ENCODE measurements at places on chromosomes 11 and 22.

DNA sequence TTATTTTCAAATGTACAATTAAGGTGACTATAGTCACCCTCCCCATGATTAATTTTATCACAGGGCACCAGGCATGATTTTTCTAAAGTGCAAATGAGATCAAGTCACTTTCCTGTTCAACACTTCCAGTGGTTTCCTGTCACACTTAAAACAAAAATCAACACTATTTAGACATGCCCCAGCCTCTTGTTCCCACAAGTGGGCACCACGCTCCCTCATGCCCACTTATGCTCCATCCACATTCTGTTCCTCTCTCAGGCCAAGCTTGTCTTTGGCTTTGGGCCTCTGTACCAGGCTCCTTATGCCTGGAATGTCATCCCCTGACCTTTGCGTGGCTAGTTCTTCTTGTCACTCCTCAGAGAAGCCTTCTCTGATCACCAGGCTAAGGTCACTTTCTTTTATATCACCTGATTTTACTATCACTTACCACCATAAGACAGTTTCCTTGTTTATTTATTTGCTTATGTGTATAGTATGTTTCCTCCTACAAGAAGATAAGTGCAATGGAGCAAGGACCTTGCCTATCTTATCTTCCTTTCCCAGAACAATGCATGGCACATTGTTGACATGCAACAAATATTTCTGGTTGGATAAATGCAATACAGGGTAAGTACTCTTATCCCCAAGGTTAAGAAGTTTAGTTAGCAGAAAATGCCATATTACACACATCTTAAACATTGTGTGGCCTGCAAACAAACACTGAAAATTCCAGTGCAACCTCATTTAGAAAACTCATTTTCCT lies 50.9 kb upstream of the PANX1 start:
- DNase-seq: no peak

DNA sequence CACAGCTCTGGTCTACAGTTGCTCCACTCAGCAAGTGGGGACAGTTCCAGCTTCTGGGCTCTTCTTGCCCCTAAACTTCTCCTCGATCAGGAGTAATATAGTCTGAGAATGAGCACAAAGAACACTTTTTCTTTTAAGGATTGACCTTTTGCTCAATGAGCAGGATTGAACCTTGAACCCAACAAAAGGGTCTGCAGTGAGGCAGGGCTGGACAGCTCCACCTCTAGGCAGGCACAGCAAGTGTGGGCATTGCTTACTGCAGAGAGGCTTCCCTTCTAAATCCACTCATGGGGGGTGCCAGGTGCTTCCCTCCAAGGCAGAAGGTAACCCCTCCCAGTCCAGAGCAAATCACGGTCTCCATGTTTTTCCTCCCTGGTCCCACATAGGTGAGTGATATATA lies 279.5 kb downstream of the ST3GAL4 start:
- DNase-seq: no peak

DNA sequence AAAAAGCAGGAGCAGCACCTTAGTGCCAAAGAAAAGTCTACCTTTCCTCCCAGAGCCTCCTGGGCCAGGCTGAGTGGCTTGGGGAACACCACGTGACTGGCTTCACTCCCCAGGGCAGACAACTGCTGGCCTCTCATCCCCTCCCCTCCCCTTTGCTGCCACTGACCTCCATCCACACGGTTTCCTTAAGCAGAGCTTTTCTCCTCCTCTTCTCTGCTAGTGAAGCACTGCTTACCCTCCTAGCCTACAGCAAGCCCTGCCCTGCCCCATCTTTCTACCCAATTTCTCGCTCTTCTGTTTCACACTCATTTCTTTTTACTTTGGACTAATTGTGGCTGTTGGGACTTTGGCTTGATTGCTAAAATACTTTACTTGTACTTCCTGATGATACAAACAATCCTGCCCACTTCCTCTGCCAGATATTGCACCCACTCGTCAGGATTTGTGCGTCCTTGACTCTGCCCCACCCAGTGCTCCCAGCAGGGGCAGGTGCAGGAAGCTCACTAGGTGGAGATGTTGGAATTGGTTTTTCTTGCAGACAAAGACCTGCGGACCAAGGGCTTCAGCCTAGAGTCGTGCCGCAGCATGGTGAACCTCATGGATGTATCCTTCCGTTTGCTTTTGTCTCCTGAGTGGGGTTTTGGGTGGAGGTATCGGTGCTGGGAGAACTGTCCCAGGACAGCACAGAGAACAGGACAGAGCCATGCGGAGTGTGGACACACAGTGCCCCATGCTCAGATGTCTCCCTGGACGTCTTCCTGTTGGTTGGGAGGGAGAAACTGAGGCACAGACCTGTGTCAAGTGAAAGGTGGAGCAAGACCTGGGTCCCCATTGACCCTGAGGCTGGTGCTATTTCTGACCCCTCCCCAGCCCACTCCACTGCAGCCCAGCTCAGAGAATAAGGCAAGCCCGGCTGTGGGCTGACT lies 27.3 kb downstream of the CAPN1 start:
- no peak for DNase-seq

- DNase-seq: peak; percentile 77
Measured at GRCh38 chr11:130403271-130403804, 25.1 kb downstream of the ADAMTS8 start.

DNA sequence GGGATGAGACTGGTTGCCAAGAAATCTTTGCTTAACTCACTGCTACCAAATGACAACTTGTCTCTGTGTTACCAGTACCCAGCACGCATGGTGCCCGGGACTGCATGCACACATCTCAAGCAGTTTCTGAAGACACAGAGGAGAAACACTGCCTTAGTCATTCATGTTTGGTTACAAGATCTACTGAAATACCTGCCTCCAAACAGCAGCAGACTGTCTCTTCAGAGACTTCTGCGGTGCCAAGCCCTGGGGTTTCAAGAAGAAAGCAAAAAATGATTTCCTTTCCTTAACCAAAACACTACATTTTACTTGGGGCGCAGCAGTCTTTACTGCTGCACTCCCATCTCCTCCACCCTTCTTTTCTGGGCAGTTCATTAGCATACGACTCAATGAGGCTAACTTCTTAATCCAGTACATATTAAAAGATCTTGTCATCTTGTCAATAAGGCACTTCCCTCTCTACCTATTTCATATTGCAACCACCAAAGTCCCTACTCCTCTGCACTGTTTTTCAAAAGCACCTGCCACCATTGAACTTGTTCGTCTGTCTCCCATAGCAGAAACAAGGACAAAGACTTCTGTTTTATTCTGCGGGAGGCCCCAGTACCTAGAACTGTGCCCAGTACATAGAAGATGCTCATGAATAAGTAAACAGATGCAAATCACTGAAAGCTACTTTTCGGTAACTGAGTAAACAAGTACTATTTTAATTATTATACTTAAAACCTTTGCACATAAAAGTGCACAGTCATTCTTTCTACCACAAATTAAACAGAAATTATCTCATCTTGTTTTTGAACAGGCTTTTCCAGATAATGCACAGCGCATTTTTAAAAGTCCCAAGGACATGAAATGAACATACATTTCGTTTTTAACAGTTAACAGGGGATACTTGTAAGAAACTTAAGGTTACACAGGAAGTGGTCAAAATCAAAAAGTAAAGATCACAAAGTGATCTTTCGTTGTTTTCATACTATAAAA lies 4.0 kb downstream of the NAP1L4 start:
- no peak for DNase-seq

- no peak for DNase-seq
Measured at GRCh38 chr11:749731-750130, 2.5 kb downstream of the TALDO1 start.

DNA sequence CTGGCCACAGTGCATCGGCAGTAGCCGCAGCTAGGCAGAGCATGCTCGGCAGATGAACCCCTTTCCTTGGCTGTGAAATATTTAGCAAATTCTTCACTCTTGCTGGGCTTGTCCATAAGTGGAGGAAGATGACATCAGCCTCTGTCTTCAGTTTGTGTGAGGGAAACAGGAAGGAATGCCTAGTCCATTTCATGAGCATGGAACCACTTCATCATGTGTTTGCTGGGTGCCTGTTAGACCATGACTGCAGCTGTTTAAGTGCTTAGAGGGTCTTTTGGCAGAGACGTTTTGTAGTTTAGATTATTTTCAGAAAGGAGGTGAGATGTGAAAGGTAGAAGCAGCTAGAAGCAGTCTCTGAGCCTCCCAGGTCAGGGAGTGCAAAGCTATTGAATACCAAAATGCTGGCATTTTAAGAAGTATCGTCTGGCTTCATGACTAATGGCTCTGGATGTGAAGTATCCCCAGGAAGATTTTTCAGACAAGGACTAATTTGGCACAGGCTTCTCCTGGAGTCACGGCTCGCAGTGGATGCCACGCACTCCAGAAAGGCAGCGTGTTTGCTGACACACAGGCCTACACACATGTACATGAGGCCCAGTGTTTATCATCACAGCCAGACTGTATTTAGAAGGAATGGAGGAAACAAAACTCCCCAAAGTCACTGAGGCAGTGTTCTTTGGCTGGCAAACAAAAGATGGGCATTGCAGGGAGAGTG lies 43.1 kb upstream of the GRAMD1B start:
- peak; percentile 66 for DNase-seq

DNA sequence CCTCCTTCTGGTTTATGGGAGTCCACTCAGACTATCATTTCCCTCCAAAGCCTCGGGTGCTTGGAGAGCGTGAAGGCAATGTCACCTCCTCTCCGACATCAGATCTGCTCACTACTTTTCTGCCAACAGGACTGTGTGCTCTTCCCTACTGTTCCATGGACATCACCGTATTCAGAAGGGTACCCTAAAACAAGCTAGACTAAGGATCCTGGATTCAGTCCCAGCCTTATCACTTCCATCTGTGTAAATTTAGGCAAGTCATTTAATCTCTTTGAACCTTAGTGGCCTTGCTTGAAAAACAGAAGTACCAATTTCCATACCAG lies 78.2 kb downstream of the KCNC1 start:
- DNase-seq: no peak

DNA sequence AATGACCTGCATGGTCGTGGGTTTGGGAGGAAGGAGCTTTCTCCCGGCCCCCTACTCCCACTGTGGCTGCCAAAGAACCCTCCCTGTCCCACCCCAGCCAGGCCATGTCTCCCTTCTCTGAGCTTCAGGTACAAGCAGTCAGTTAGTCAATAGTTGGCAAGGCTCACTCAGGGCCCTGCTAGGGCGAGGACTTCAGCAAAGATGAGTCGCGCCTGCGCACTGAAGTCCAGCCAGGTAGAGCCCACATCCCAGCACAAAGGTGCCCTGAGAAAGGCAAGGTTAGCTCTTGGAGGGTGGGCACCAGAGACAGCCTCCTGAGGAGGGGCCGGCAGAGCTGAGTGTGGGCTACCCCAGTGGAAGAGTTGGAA lies 11.1 kb downstream of the C11orf86 start:
- DNase-seq: no peak

DNA sequence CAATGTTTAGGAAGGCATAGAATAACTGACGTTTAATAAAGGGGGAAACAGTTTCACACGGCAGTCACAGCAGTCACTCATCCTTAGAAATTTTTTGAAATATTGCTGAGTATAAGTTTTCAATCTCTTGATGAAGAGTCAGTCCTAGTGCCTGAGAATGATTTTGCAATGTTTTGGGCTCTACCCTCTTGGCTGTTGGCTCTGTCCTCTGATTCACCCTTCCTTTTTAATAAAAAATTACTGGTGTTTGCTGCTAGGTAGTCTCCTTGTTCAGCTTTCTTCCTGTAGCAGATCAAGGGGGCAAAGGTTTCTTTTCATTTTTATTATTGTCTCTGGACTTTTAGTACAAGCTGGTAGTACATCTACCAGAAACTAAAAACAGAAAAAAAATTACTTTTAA lies 194.3 kb upstream of the ANO3 start:
- DNase-seq: no peak

DNA sequence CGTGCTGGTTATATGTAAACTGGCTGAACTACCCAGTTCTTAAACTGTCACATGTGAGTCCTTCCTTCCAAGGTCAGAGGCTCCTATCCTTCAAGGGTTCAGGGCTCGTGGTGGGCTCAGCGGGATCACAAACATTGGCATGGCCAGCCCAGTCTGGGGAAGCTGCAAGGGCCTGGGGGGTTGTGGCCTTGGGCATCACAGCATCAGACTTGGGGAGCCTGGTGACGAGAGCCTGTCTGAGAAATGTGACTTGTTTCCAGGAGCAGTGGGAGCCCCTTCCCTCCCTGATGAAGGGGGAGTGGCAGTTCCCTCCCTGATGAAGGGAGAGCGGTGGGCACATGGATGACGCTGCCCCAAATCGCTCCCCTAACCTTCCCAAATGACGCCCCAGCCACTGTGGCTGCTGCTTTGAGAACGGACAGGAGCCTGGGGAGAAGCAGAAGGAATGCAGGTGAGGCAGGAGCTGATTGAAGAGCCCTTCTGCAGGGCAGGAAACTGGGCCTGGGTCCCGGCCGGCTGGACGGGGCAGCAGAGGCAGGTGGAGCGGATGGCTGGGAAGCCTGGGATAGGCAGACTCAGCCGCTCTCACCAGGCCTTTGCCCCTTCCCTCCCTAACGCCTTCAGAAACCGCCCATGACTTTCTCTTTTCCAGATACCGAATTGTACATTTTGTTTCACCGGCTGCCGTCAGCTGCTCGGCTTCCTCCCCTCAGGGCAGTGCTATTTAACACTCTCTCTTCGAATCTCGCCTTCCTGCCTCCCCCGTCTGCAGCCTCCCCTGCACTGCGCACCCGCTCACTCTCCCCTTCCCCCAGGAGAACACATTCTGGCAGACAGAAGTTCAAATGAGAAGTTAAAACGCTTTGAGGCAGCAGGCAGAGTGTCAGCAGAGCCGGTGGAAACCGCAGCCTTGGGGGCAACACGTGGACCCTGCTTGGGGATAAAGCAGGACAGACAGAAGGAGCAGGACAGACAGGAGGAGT lies 1486.7 kb downstream of the BRD1 start:
- DNase-seq: no peak

- no peak for DNase-seq
Measured at GRCh38 chr22:35660291-35661127, 12.3 kb downstream of the APOL6 start.

GRCh38 chr11:12754582-12755234 lies 80.5 kb downstream of the TEAD1 start:
- DNase-seq: no peak

- peak; percentile 95 for DNase-seq
Measured at GRCh38 chr11:114162719-114163123, 103.2 kb downstream of the ZBTB16 start.

- no peak for DNase-seq
Measured at GRCh38 chr11:102791271-102792036, 6.5 kb downstream of the MMP1 start.

DNA sequence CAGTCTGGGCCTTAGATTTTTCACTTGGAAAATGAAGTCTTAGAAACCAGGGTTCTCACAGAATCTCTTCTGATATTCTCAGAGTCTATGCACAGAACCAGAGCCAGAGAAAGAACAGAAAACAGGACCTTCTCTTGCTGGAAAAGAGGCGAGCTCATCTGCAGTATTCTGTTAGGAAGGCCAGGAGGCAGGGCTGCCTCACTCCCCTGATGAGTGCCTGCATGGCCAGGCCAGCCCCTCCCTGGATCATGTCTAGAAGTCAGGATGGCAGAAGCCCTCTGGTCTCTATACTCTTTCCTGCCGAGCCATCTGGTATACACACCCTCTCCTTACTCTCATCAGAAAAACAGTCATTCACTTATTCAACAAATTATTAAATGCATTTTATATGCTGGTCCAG lies 723 bp downstream of the OR51M1 start:
- no peak for DNase-seq

Data from GM04504 (cell line).